ENCODE measurements at places on chromosomes 1 and 21. TPM values are rescaled to one million over a fixed set of nuclear protein-coding genes. Genes with fewer than 3 reads are reported as not detected.
A peak's percentile ranks its signal among the peaks of the same experiment; 100 is the strongest.

GRCh38 chr1:230079199-230080024 lies 12.4 kb downstream of the GALNT2 start:
- DNase-seq = no peak

GRCh38 chr1:228793032-228793431 lies 57.8 kb downstream of the RHOU start:
- no peak for DNase-seq

DNA sequence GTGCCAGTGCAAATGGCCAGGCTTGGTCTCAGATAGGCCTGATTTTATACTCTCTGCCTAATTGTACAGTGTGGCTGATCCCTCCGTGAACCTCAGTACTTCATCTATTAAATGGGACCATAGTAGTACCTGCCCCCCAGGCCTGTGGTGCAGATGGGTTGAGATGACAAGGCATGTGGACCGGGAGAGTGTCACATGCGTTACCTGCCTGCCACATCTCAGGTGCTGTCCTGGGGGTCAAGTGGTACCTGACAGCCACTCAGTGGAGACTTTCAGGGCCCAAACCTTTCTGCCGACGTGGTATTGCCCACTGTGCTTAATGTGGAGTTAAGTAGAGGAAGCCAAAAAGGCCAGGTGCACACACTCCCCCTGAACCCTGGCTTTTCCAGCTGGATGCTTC lies 197.3 kb downstream of the FOXD2 start:
- DNase-seq = no peak

DNA sequence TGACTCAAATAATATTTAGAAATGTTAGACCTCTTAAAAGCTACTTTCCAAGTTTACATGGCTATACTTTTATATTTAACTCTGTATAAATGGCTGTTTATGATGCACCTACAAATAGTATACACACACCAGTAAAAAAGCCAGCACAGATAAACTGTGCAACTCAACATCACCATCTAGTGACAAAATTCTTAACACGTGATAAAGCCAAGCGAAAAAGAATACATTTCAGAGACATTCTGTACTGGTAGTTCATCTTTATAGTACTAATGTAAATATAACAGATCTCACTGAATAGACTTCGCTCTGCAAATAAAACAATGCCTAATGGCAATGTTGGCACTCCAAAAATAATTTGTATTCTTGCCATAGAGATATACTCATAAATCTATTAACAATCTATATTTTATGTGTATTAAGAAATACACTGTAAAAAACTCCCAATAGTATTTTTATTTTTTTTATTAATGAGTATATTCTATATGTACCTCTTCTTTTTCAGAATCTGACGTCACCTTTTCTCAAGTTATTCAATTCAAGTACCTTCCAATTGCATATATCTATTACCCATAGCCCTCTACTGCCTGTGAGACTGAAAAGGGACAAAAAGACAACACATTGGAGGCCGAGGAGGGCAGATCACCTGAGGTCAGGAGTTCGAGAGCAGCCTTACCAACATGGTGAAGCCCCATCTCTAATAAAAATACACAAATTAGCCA lies 100.2 kb downstream of the DPYD start:
- DNase-seq = peak; percentile 27

GRCh38 chr1:201405484-201405831 lies 6.3 kb upstream of the LAD1 start:
- DNase-seq = no peak

DNA sequence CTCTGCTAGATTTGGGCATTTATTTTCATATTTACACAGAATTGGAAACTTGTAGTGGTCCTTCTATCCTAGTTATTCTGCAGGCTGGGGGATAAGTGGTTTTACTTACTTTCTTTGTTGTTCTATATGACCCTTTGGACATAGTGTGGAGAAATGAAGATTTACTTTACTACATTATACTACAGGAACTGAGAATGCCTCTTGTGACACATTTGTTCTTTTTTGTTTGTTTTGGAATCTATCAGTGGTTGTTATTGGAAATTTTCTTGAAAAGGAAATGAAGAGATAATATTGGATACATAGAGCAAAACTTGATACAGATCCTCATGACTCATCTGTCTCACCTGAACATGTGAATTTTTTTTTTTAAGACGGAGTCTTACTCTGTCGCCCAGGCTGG lies 146.1 kb upstream of the DPYD start:
- no peak for DNase-seq

- no peak for DNase-seq
Observed at GRCh38 chr1:25485536-25486411, 55.1 kb downstream of the MACO1 start.

DNA sequence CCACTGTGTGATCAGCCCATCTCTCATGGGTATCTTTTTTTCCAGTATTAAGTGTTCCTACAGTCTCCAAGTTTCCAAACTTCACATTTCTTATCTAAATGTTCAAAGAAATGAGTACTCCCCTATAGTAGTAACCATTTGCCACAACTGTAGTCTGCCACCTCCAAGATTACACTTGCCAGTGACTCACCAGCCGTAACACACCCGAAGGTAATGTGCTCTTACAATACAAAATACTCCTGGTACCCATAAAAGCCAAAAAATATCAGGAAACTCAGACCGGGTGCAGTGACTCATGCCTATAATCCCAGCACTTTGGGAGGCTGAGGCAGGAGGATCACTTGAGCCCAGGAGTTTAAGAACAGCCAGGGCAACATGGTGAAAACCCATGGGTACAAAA lies 20.5 kb upstream of the ZNF496 start:
- no peak for DNase-seq

DNA sequence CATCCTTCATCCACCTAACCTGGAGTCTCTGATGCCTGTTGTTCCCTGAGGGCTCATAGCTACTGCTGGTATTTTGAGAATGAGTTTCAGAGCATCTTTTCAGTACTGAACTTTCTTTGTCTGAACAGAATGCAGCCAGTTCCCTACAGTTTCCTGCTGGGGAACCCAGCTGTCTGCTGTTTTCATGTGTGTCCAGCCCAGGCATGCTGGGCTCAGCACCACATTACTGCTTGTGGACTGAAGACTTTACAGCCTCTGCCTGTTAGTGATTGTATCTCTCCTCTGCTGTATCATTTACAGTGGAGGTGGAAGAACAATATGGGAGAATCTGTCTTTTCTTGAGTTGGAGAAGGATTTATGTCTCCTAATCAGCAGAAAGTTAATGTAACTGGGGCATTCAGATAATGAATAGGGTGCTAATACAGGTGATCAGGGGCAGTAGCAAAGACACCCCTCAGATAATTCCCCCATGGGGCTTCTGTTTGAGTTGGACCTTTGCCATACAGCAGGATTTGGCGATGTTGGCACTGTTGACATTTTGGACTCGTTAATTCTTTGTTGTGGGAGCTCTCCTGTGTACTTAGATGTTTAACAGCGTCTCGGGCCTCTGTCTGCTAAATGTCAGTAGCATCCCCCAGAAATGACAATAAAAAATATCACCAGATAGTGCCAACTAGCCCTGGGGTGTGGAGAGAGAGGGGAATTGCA lies 207.7 kb downstream of the HHAT start:
- no peak for DNase-seq

- no peak for DNase-seq
Observed at GRCh38 chr1:54462597-54463258, 56.5 kb upstream of the SSBP3 start.

GRCh38 chr21:37436174-37436573 lies 69.6 kb downstream of the DYRK1A start:
- no peak for DNase-seq

Gene C1orf53
- 21.2 TPM for total RNA-seq

Gene CCDC27
- not detected for total RNA-seq

Gene SPRR1B
- not detected for total RNA-seq

Data from A172 (cell line).